ENCODE measurements at places on chromosomes 2 and 18.

GRCh38 chr2:191748059-191748461 is 70.1 kb downstream of the NABP1 start:
- DNase-seq = peak; percentile 8

- DNase-seq = no peak
Observed at GRCh38 chr18:51957001-51957400, 383.0 kb upstream of the DCC start.

DNA sequence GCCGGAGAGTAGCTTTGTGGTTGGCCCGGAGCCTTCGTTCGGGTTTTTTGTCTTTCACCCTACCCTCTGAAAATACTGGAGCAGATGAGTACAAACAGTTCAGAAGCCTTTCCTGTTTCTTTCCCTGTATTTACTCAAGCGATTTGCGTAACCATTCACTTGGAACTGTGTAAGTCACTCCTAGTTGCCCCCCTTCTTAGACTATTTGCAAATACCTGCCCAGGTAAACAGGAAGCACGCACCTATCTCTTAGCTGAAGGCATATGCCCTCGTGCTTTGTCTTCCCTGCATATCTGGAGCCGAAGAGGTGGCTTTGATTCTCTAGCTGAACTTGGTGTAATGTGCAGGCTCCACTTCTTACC is 1.4 kb downstream of the KCNS3 start:
- no peak for DNase-seq

GRCh38 chr2:203470371-203470770 is 64.7 kb downstream of the RAPH1 start:
- DNase-seq = no peak

DNA sequence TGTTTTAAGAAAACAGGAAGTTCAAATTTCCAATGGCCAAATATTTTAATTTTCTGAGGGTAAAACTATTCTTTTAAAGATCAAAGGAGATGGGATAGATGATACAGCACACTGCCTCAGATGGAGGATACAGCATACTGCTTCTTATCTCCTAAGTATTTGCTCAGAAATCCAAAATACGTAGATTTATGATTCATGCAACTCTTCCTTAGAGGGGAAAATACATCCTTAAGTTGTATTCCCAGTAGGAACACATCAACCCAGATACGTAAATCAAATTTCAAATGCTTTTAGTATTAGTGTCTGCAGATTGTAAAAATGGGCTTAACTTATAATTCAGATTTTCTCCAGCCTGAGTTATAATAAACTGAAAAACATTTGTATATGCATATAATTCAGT is 235.2 kb downstream of the ZNF385B start:
- DNase-seq = no peak

DNA sequence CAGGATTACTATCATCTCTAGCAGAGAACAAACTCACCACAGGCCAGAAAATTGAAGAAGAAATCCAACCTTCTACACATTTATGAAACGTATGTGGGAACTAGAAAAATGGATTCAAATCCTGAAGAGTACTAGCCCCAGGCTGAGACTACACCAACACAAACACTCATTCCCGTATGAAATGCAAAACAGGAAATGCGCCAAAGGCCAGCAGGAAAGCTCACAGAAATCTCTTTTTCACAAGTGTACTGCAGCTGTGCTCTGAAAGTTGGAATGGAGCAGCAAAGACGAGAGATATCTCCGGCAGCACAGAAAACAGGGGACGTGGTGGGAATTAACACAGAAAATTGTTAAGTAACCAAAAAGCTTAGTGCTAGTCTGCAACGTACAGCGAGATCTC is 913.5 kb downstream of the TDRD15 start:
- peak; percentile 19 for DNase-seq

DNA sequence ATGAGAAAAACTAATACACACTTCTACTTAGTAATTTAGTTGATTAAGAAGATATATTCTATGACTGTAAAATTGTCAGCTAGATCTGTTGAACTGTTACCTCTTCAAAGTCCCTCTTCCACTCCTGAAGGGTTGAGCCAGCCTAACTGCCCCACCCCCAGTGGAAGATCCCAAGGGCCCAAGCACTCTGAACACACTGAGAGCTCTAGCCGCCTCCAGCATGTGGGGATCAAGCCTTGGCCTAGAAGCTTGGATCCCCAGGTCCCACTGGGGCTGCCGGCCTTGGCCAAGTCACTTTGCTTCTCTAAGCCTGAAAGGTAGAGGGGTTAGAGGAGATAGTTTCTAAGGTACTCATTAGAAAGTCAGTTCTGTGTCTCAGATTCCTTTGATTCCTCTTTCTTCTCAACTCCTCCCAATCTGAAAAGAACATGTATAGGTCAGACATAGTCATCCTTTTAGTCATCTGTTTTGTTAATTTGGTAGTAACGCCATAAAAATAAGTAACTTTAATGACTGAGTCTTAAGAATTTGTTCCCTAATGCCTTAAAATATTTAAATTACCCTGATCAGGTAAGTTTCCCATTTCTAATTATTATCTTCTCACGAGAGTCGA is 5.6 kb downstream of the CPSF3 start:
- no peak for DNase-seq

DNA sequence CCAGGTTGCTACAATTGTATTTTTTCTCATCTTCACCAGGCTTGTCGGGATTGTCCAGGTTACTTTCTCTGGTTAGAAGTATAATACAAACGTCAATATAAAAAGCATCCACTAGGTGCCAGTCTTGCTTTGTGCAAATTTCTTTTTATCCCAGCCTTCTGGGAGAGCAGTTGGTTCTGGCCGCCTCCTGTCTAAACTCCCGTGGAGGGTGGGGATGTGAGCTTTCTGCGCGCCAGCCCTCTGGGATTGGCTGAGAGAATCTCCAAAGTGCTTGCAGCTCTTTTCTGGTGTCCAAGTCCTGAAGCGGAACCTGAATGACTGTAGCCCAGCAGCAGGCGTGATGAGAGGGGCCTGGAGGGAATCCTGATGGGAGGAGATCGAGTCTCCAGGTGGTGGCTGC is 22.4 kb upstream of the TOGARAM2 start:
- peak; percentile 77 for DNase-seq

DNA sequence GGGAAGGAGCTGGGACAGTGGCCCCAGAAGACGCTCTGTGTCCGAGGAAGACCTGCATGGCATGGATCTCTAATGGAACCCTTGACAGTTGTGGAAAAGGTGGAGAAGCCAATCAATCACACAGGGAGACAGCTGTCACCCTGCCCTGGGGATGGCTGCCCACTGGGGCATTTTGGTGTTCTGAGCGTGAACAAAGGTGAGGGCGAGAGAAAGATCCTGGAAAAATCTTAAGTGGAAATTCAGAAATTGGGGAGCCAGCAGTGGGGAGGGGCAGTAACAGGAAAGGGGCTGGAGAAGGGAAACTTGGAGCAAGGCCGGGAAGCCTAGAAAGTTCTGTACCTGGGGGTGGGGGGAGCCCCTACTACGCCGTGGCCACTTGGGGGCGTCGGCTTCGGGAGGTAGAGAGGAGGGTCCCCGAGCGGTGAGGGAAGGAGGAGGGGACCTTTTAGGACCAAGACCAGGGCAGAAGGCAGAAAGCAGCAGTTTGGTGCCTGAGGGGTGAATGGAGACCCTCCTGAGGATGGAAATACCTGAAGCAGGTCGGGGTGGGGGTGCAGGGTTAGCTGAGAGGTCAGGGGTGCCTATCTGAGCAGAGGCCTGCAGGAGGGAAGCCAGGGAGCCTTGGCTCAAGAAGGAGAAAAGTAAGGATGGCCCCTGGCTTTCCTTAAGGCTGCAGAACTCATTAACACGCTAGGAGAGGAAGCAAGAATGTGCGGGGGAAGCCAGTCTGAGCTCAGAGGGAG is 30.0 kb downstream of the NGEF start:
- DNase-seq = no peak

- DNase-seq = no peak
Observed at GRCh38 chr2:138122891-138123290, 158.6 kb downstream of the HNMT start.

GRCh38 chr2:56390644-56391043 is 206.9 kb downstream of the CCDC85A start:
- no peak for DNase-seq
